ENCODE measurements at places on chromosomes 5 and 9.
A peak's percentile ranks its signal among the peaks of the same experiment; 100 is the strongest.

DNA sequence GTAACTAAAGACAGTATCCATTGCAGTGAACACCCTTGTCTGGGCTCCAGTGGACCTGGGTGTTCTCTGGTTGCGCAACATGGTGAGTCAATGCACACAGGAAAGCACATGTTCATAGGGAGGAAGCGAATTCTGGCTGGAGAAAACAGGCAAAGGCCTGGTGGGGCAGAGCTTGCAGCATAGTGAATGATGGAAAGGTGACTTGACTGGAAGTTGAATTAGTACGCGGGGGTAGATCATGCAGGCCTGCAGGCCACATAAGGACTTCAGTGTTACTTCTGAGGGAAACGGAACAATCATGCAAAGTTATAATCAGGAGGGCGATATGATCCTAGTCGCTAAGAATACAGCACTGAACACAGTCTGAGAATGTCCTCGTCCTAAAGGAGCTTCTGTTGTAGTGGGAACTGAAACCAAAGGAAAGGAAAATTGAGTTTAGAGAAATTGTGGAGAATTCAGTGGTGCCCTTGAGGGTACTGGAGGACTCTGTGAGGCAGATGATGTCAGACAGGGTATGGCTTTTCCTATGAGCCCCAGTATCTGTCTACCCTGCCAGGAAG, 71.9 kb upstream of the RANBP3L start:
- no peak for DNase-seq

DNA sequence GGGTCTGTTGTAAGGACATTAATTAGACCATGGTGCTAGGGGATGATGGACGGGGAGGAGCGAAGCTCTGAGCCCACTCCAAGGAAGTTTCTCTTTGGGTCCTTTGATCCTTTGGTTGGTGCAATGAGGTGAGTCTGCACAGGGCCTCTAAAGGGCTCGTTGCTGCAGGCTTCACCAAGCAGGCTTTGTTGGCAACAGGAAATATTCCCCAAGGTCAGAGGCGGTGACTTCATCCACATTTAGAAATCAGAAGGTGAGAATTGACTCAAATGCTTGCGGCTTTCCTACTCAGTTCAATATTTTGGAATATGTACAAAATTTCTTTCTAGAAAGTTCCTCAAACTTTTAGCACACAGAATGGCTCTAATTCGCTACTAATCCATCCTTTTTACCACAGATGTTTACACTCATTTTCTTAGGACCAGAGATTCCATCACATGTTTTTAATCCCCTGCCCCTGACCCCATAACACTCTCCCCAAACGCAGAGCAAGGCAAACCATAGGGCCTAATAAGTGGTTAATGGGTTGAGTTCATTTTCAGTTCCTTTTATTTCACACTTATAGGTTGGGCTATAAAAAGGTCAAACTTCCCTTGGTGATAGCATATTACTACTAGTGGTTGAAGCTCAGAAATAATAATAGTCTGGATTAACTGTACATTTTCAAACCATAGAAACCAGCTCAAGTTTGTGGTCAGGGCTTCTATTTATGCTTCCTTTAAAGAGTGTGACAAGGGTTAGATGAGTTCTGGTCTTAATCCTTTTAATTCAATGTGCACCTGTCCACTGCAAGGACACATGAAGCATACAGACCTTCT, 37.3 kb upstream of the TMEM252 start:
- no peak for DNase-seq

DNA sequence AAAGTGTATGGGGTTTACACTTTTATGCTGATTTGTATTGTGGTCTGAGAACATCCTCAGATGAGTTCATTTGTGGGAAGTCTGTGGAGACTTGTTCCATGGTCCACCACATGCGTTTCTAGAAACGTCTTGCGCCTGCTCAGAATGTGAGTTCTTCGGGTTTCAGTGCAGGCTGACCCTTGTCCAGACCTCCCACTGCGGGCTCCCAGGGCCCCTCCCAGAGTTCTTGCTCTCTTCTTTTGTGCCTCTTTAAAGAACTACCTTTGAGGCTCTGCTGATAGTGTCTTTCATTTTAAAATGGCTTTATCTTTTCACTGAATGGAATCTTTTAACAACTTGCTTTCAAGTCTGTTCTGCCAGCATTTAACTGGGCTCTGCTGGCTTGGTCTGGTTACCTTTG, 17.6 kb downstream of the NDUFS6 start:
- no peak for DNase-seq

- DNase-seq: no peak
Measured at GRCh38 chr5:117205894-117206293, 631.3 kb upstream of the SEMA6A start.

- DNase-seq: no peak
Measured at GRCh38 chr9:95491543-95492320, 25.0 kb downstream of the PTCH1 start.

- DNase-seq: no peak
Measured at GRCh38 chr9:35158501-35159280, 3.1 kb upstream of the UNC13B start.

DNA sequence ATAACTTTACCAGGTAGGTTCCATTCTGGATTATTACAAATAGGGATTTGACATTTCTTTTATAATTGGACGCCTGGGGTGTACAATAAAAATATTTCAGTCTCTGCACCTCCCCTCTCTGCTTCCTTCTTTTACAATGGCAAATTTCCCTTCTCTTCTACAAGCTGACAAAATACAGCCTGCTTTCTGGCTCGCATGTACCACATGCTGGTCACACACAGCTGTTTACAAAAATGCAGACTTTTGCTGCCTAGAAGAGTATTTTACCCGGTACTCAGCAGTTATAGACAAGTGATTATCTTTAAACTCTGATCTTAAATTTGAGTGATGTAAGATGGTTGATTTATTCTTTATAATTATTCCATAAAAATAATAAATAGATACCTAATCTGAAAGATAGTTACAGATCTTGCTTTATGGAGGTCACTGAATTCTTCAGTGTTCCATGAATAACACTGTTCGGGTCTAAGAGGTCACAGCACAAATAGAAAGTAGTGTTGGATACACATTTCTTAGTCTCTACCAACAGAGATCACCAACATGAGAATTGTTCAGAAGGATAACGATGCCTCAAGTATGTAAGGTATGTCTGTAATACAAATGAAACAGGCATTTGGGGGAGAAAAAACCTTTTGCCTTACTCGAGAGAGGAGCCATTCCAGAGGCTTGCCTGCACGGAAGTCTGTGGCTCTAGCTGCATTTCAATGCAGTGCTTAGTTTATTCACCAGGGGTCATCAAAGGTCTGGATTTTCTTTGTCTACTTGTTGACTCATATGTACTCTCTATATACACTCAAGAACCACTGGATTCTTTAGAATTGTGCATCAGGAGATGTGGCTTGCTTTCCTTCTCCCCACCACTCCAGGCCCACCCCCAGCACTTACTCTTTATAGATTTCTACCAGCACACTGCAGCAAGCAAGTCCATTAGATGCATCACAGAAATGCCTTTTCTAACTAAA, 206.6 kb upstream of the RFX3 start:
- DNase-seq: peak; percentile 79

Measured in AG09309 (cell line).